Spinal cord (tissue), 10 donors: ENCODE measurements at places on chromosomes 4 and X. TPM values are rescaled to one million over a fixed set of nuclear protein-coding genes. Genes with fewer than 3 reads are reported as not detected.

DNA sequence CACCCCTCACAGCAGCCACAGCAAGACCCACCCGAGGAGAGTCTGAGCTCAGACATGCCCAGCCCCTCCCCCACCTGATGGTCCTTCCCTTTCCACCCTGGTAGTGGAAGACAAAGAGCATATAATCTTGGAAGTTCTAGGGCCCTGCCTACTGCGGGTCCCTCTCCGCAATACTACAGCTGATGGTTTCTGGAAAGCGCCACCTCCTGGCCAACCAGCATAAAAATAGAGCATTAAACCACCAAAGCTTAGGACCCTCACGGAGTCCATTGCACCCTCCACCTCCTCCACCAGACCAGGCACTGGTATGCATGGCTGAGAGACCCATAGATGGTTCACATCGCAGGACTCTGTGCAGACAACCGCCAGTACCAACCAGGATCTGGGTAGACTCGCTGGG lies 78.2 kb downstream of the SH3BGRL start:
- no peak for DNase-seq

GRCh38 chrX:154748712-154749339 lies 2.1 kb downstream of the GAB3 start:
- DNase-seq: no peak

PPP1R2C gene
- not detected for total RNA-seq

CCKAR gene
- total RNA-seq: 1.3 TPM

DNA sequence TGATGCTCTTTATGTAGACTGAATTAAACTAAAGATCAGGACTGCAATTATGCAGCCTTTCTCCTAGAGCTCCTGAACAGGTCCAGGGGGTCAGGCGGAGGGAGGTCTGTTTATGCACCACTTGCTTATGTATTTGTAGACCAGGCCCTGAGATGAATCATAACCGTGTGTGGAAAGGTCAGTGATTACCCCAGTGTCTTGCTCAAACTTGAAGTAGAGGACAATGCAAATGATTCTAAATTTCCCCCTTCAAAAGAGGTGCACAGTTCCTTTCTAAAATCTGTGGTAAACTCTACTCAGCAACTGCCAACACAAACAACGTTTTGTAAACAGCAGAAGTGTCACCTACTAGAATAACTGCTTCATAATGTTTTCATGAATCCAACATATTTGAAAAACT lies 13.0 kb upstream of the TBC1D9 start:
- no peak for DNase-seq

DNA sequence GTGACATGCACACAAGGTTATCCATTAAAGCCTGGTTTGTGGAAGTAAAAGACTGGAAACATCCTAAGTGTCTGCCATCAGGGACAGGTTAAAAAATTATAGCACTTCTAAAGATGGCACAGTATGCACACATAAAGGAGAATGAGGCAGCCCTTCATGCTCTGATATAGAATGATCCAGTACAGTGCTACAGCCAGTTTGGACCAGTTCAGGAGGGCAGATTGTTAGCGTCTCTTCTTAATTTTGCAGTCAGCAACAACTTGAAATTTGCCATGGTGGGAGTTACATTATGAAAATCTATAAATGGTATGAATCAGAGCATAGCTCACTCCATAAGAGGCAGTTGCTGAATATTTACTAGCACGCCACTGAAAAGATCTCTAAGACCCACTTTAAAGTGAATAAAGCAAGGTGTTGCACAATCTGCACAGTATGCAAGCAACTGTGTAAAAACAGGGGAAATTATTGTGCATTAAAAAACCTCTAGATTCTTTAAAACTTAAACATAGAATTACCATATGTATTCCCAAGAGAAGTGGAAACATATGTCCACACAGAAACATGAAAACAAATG lies 20.3 kb upstream of the SOD3 start:
- DNase-seq: no peak

- no peak for DNase-seq
Observed at GRCh38 chrX:372856-373640, 13.7 kb downstream of the PPP2R3B start.

- DNase-seq: no peak
Observed at GRCh38 chr4:124904723-124905388, 192.3 kb upstream of the ANKRD50 start.

- no peak for DNase-seq
Observed at GRCh38 chrX:139882299-139882698, 50.6 kb downstream of the ATP11C start.

- no peak for DNase-seq
Observed at GRCh38 chrX:45664727-45665290, 464.1 kb upstream of the DIPK2B start.

NWD2 gene
- total RNA-seq: 3.5 TPM

CABS1 gene
- not detected for total RNA-seq

SEC24D gene
- total RNA-seq: 40.9 TPM

TRAM1L1 gene
- total RNA-seq: 22.8 TPM
